Muscle of back (tissue), 13 donors: ENCODE measurements at places on chromosomes 7 and 10. TPM values are rescaled to one million over a fixed set of nuclear protein-coding genes. Genes with fewer than 3 reads are reported as not detected.

The FGF8 gene
- 0.27 TPM for polyA plus RNA-seq

GRCh38 chr10:63702092-63702491 lies 180.9 kb downstream of the REEP3 start:
- no peak for DNase-seq

DNA sequence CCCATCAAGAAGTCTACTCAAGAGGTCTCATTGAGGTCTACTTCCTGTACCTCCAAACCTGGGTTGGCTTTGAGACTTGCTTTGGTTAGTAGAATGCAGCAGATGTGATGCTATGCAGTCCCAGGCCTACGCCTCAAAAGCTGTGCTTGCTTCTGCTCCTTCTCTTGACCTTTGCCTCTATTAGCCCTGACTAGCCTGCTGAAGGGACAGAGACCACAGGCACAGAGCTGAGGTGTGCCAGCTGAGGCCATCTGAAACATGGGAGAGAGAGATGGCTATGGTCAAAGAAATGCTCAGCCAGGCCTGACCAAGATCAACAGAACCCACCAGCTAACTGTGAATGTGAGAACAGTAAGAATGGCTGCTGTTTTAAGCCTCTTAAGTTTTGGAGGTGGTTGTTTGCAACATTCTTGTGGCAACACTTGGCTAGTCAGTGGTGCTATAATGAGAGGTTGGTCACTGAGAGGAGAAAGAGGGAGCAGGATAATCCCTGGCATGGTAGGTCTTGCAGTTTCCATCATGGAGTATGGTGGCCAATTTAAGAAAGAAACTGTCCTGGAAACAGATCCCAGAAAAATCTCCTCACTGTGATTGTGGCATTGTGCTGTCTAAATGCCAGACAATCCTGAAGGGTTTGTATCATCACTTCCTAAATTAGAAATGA lies 176.1 kb upstream of the PHYHIPL start:
- DNase-seq, result no peak

GRCh38 chr7:4067874-4068273 lies 614.2 kb upstream of the FOXK1 start:
- DNase-seq, result no peak

The SEMA3E gene
- 2.6 TPM for polyA plus RNA-seq
